ENCODE measurements at places on chromosomes 1 and 21.

DNA sequence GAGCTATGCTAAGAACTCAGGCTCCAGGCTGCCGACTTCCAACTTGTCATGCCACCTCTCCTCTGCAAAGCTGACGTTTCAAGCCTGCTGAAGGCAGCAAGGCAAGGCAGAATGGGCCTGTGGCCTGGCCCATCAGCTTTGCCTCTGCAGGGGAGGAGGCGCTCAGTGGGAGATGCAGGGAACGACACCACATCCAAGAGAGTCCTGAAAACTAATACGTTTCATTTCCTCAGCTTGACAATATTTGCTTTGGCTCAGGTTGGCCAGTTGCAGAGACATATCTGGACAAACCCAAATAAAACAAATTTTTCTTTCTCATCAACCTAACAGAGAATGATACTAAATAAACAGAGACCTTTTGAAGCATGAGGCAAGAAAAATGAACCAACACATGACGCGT is 35.3 kb downstream of the BEND5 start:
- DNase-seq: no peak

- no peak for DNase-seq
These were observed 19.4 kb downstream of the HSD11B1 start for GRCh38 chr1:209723756-209724693.

GRCh38 chr1:213934649-213935048 is 53.1 kb upstream of the PROX1 start:
- peak; percentile 76 for DNase-seq

DNA sequence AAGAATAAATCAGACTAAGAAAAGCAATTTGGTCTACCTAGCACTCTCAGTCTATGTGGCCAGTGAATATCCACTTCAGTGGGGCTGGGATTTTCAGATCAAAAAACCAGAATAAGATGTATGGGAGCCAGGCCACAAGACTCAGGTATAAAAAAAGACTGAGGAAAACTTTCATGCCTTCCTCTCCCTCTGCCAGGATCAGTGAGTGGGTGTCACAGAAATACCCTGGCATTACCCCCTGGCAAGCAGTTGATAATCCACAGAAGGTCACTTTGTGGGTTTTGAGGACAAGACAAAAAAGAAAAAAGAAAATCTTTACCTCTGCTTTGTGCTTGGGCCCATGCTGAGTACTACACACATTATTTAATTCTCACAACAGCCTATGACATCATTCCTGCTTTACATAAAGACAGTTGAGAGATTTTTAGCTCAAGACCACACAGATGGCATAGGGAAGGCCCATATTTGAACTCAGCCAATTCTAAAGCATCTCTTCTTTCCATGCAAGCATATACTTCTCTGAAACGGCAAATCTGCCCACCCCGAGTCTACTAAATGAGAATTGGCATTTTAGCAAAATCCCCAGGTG is 57.6 kb downstream of the DESI2 start:
- no peak for DNase-seq

DNA sequence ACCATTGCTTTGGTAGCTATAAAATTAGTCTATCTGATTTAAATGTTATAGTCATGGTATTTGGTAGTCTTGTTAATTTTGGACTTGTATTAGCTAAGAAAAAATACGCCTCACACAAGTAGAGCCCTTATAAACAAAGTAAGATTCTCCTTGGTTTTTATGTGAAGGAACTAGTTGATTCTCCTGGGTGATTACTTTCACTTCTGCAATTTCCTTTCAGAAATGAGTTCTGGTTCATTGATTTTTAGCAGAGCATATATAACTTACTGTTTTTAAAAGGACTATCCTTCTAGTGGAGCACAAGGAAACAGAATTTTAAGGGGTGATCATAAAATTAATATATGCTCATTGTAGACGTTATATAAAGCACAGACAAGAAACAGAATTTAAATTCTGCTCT is 120.1 kb downstream of the BACH1 start:
- no peak for DNase-seq

DNA sequence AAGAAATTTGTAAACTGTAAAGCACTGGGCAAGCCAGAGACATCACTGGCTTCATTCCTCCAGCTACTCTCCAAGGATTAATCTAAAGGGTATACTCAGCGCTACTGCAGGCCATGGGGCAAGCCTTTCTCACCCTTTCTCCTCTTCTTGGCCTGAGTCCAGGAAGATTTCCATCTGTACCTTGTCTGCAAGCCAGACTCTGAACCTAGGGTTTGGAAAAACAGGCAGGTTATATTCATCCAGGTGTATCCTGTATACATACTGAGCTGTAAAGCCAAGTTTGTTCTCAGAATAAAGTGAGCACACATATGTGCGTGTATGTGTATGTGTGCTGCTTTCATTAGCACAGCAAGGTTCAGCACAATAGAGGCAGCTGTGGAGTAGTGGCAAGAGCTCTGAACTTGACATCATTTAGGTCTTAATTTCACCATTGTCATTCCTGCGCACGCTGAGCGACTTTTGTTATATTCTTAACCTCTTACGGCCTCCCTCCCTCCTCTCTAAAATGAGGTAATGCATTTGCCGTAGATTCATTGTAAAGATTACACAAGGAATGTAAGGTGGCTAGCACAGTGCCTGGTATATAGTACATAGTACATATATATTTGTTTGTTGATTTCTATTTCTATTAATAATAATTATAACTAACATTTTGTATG is 128.1 kb upstream of the JUN start:
- DNase-seq: no peak

Measured in NCI-H446 (cell line).